Activated T-helper 1 cell treated with anti-CD3 and anti-CD28 coated beads, Interleukin-12 subunit alpha, Interleukin-12 subunit beta, Interleukin-2, Interleukin-4 antibody, amounts not matched to agents 30 ng/mL and 10 ng/mL and 1 ng/mL, durations not matched to agents 14 hours and 24 hours and 36 hours (primary cell): ENCODE measurements at places on chromosomes 6 and 20. TPM values are rescaled to one million over a fixed set of nuclear protein-coding genes. Genes with fewer than 3 reads are reported as not detected.

Gene APCDD1L
- not detected in 2 replicates for total RNA-seq

- no peak for DNase-seq
Measured at GRCh38 chr20:61570646-61571195, 318.7 kb downstream of the CDH4 start.

GRCh38 chr6:137033828-137034227 lies 10.9 kb downstream of the IL20RA start:
- DNase-seq: peak; percentile 61

GRCh38 chr6:108874470-108875160 lies 26.4 kb downstream of the ARMC2 start:
- peak; percentile 51 for DNase-seq

Gene HDGFL1
- not detected in 2 replicates for total RNA-seq

- no peak for DNase-seq
Measured at GRCh38 chr20:39829661-39830060, 859.4 kb downstream of the MAFB start.

Gene RFX6
- total RNA-seq: not detected in 2 replicates

Gene ZBP1
- 0.15 and 0.41 TPM in 2 replicates for total RNA-seq

DNA sequence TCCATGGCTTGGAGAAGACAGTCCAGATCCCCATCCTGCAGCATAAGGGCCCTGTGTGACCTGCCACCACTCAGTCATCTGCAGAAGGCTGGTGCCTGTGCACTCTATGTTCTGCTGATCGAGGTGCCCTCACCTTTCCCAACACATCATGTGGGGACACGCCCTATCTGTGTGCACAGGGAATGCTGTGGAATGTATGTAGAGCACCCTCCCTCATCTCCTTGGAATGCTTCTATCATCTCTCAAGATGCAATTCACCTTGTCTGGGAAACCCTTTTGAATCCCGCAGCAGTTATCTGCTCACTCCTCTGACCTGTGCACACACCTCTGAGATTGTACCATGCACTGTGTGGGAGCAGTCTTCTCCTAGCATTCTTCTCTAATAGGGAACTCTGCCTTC lies 207.2 kb upstream of the SSTR4 start:
- DNase-seq: no peak

- DNase-seq: no peak
Measured at GRCh38 chr20:346640-347316, at the start of gene NRSN2. NRSN2 (plus strand) TSS chr20:347111; CDS start chr20:349644, 2,533 bp downstream.
